Peyer's patch (tissue), 4 donors: ENCODE measurements at places on chromosomes 2 and 18. TPM values are rescaled to one million over a fixed set of nuclear protein-coding genes. Genes with fewer than 3 reads are reported as not detected.

Gene CCDC74A
- not detected for total RNA-seq

Gene RTP5
- total RNA-seq = 0.54 TPM

Gene HADHB
- total RNA-seq = 187 TPM

Gene BMP10
- not detected for total RNA-seq

Gene TMEM185B
- 23.5 TPM for total RNA-seq

Gene MGAT5
- total RNA-seq = 106 TPM

Gene NDC80
- total RNA-seq = 3.8 TPM

Gene GPC1
- total RNA-seq = 18.2 TPM

Gene CFC1
- not detected for total RNA-seq

Gene CAPN13
- 273 TPM for total RNA-seq

Gene C1QL2
- not detected for total RNA-seq

Gene FBXO36
- 0.94 TPM for total RNA-seq

GRCh38 chr18:8402237-8402636 lies 207.0 kb upstream of the RAB12 start:
- DNase-seq = no peak

- no peak for DNase-seq
Measured at GRCh38 chr2:34037157-34037556, 438.1 kb upstream of the FAM98A start.

GRCh38 chr18:73279498-73279897 lies 411.7 kb upstream of the NETO1 start:
- DNase-seq = no peak

- DNase-seq = no peak
Measured at GRCh38 chr2:134455426-134455825, 201.6 kb downstream of the MGAT5 start.

- no peak for DNase-seq
Measured at GRCh38 chr18:7646174-7646886, 79.2 kb downstream of the PTPRM start.

- peak; percentile 66 for DNase-seq
Measured at GRCh38 chr2:225041851-225042799, at the start of gene DOCK10. Gene DOCK10, minus strand, starts transcription at chr2:225042468. Its CDS starts 94 bp downstream, at chr2:225042374.

- DNase-seq = no peak
Measured at GRCh38 chr2:85506768-85507181, 32.2 kb upstream of the MAT2A start.

- no peak for DNase-seq
Measured at GRCh38 chr18:23336101-23336500, 117.0 kb upstream of the RIOK3 start.

DNA sequence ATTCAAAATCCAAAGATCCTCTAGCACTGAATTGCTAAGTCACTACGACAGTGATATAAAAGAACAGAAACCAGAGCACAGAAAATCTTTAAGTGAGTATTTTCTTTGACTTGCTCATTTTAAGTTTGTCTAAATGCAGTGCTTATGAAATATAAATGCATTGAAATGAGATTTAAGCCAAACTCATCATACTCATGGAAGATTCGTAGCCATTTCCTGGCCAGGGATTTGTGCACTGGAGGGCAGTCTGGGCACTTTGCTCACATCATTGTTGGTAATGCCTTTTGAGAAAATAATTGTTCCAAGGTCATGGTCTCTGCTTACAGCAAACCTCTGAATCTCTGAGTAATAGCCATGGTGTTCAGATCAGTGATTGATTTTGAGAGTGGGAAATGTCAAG lies 307.7 kb downstream of the ARHGAP15 start:
- DNase-seq = no peak

GRCh38 chr18:52489396-52490306 lies 149.7 kb downstream of the DCC start:
- no peak for DNase-seq

GRCh38 chr2:24824071-24824588 lies 30.9 kb downstream of the CENPO start:
- peak; percentile 41 for DNase-seq

GRCh38 chr18:3679241-3679640 lies 229.3 kb downstream of the TGIF1 start:
- no peak for DNase-seq

GRCh38 chr2:20001361-20001863 lies 11.1 kb downstream of the MATN3 start:
- DNase-seq = no peak

GRCh38 chr18:57864615-57865121 lies 61.6 kb upstream of the ATP8B1 start:
- no peak for DNase-seq

DNA sequence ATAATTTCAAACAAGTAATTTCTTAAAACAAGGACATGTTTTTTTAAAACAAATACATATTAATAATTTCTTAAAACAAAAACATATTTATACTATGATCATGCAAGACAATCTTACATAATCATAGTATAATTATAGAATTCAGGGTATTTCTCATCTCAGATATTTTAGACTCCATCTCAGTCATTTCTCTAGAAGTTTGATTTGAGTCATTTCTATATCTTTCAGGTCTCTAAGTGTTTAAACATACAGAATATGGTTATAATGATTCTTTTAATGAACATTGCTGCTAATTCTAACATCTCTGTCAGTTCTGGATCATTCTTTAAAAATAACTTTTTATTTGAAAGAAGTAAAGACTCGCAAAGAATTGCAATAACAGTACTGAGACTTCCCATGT lies 154.2 kb upstream of the KYNU start:
- no peak for DNase-seq

GRCh38 chr2:73006969-73007710 lies 64.4 kb downstream of the SFXN5 start:
- DNase-seq = no peak

GRCh38 chr2:9377461-9378097 lies 45.7 kb downstream of the ITGB1BP1 start:
- no peak for DNase-seq

DNA sequence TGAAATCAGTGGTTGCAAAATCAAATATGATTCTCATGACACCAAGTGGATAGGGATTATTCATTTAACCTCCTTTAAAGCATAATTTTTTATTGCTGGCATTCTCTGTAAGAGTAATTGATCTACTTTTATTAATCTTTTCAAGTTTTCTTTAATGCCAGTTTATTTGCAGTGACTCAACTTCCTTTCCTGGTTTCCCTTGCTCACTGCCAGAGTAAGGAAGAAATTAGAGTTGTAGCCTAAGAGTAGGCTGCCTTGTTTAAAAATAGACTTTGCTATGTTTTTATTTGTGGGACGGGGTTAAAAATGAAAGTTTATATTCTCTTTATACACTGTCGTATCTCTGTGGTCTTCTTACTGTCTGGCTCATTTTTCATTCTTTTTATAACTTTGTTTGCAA lies 148.6 kb downstream of the WDR7 start:
- DNase-seq = no peak

- no peak for DNase-seq
Measured at GRCh38 chr2:103159018-103159417, 397.2 kb downstream of the TMEM182 start.

- no peak for DNase-seq
Measured at GRCh38 chr2:2112416-2113105, 218.5 kb downstream of the MYT1L start.

- no peak for DNase-seq
Measured at GRCh38 chr18:23881778-23882177, 132.8 kb upstream of the TTC39C start.

GRCh38 chr2:27014771-27015433 lies 17.9 kb upstream of the TMEM214 start:
- DNase-seq = no peak

DNA sequence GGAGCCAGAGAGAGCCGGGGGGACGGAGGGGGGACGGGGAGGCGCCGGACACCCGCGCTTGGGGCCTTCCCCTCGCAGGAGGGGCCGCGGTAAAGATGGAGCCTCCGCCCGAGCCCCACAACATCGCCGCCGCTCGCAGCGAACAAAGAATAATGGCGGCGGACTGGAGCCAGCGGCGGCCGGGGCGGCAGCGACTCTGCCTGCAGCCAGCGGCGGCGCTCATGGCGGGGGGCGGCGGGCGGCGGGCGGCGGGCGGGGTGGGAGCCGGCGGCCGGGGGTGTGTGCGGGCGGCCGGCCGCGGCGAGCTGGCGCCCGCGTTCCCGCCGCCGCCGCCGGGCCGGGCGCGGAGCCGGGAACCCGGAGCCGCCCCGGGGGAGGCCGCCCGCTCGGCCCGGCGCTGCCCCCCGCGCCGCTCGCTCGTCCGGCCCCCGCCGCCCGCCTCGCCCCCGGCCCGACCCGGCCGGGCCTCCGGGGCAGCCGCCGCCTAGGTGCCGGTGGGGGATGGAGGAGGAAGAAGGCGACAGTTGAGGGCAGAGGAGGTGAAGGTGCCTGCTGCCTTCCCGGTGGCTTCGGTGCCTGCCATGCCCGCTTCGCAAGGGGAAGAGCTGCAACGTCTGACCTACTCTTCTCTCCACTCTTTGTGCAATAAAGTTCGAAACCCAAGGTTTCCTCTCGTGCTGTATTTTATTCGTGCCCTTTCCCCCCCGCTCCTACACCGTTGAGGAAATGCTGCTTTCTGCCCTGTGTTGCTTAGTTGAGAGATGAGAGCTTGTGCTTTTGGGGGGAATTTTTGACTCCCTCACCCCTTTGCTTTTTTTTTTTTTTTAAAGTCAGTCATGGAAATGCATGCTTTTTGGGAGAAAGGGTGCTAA lies 634 bp downstream of the CREB1 start:
- peak; percentile 68 for DNase-seq

DNA sequence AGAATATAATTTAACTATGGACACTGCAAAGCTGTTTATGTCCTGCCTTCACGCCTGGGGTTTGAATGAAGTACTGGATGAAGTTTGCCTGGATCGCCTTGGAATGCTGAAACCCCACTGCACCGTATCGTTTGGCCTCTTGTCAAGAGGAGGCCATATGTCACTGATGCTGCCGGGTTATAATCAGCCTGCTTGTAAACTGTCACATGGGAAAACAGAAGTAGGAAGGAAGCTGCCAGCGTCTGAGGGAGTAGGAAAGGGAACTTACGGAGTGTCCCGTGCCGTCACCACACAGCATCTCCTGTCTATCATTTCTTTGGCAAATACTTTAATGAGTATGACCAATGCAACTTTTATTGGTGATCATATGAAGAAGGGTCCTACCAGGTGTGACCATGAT lies 105.8 kb downstream of the WDR7 start:
- DNase-seq = no peak

- DNase-seq = no peak
Measured at GRCh38 chr18:79919089-79919488, 32.4 kb downstream of the SLC66A2 start.

DNA sequence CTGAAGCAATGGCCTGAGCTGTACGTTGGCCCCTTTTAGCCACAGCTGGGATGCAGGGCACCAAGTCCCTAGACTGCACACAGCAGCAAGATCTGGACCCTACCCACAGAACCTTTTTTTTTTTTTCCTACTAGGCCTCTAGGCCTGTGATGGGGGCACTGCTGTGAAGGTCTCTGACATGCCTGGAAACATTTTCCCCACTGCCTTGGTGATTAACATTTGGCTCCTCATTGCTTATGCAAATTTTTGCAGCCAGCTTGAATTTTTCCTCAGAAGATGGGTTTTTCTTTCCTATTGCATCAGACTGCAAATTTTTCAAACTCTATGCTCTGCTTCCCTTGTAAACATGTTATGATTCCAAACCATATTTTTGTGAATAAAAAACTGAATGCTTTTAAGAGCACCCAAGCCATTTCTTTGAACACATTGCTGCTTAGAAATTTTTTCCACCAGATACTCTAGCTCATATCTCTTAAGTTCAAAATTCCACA lies 33.5 kb downstream of the PDE1A start:
- DNase-seq = no peak
